ENCODE measurements at places on chromosomes 11 and 22.

DNA sequence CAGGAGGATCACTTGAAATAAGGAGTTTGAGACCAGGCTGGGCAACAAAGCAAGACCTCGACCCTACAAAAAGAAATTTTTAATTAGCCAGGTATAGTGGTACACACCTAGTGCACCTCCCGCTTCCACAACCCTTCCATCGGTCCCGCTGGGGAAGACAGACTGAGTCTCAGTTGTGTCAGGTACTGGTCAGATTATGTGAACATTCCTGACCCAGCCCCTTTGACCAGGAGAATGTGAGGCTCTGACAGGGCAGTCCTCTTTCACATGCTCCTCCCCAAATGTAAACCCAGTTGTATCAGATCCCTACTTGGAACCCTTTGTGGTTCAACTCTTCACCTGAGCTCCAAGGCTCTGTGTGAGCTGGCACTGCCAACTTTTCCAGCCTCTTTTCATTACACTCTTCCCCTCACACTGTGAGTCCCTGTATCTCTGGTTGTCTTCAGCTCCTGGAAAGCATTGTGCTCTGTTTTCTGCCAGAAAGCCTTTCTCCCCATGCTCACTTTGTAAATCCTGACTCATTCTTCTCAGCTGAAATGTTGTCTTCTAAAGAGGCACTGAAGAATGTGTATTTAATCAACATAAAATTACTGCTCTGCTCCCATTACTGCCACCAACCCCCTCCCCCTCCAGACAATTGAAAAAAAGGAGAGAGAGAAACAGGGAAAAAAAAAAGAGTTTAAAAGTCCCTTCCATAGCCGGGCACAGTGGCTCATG, 2.1 kb upstream of the TTLL12 start:
- no peak for DNase-seq

DNA sequence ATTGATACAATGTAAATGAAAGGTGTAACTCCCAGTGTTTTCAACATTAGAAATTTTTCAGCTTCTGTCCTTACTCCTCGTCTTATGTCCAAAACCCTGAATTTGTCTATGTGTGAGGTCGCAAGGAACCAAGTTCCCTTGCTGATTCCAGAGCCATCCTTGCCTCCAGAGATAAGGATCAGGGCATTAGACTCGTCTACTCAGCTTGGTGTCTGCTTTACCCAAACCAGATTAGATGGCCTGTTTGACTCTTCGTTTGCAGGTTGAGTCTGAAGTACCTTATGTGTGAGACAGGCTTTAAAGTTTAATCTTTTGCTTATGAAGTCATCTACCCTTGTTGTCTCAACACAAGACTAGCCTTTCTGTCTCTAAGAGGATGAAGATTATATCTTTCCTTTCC, 55.6 kb downstream of the SPECC1L start:
- DNase-seq: no peak

DNA sequence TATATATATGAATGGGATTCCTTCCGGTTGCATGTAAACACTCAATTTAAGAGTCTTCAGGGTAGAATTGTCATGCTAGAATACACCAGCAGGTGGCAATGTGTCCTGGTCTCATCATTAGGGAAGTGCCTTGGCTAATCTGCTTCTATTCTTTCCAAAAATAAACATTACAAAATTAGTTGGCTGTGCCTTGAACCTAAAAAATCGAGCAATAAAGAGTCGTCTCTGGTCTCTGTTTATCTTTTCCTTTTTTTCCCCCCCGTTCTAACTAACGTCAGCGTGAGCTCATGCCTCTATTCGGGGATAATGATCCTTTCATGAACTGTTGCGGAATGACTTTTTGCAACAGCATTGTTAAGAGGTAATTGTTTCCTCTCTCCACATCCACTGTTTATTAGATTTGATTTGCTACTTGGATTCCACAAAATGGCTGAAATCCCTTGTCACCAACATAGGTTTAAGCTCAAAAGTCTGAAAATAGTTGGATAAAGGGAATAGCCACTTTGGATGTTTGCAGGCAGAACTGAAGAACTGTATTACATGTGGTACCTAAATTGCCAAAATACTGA, 1.2 kb upstream of the ARHGEF12 start:
- DNase-seq: no peak

GRCh38 chr22:23970816-23971486, 3.3 kb downstream of the DDT start:
- DNase-seq: no peak

DNA sequence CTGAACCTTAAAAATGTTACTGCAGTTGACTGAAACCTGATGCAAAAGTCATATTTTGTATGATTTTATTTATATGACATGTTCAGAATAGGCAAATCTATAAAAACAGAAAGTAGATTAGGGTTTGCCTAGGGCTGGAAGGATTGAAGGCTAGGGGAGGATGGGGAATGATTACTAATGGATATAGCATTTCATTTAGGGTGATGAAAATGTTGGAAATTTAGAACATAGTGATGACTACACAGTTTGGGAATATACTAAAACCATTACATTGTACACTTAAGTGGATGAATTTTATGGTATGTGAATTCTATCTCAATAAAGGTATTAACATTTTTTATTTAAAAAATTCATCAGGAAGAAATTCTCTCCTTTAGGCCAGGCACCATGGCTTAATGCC, 22.9 kb upstream of the PAFAH1B2 start:
- DNase-seq: no peak

DNA sequence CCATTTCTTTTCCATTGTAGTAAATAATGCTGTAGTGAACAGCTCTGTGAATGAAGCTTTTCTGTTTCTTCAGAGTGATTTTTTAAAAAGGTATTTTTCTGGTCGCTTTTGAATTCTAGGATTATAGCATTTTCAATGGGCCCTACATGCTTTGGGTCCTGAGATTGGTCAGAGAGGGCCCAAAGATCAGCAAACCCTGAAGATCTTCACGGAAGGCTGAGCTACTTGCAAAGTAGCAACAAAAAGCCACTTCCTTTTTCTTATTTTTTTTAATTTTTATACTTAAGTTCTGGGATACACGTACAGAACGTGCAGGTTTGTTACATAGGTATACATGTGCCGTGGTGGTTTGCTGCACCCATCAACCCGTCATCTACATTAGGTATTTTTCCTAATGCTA, 200.5 kb downstream of the FAT3 start:
- DNase-seq: no peak

DNA sequence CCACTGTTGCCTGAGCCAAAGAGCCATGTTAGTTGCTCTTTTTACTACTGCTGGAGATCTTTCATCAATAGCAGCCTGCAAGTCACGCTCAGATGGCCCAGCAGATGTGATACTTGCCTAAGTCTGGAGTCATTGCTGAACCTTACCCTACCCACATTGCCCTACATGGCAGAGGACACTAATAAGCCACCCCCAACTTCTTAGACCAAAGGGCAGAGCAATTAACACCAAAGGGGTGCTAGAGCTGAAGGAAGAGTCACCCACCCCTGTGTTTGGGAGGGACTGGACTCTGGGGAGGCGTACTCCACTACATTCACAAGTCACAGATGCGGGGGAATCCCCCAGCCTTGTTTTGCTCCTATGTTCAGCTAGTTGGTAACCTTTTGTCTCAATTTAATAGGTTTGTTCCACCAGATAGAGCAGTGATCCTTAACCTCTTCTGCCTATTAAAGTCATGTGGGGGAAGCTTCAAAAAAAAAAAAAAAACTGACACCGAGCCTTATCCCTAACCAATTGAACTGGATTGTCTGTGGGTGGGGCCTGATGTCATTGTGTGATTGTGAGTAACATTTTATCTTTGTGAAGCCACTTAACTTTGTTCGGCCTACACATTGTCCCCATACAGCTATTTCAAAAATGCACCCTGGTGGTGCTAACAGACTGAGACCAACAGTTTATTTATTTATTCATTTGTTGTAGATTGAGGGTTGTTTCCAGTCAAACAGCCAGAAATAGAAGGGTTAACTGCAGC, 13.1 kb downstream of the ADM start:
- DNase-seq: no peak

GRCh38 chr11:103940551-103940950, 95.9 kb upstream of the DDI1 start:
- no peak for DNase-seq

DNA sequence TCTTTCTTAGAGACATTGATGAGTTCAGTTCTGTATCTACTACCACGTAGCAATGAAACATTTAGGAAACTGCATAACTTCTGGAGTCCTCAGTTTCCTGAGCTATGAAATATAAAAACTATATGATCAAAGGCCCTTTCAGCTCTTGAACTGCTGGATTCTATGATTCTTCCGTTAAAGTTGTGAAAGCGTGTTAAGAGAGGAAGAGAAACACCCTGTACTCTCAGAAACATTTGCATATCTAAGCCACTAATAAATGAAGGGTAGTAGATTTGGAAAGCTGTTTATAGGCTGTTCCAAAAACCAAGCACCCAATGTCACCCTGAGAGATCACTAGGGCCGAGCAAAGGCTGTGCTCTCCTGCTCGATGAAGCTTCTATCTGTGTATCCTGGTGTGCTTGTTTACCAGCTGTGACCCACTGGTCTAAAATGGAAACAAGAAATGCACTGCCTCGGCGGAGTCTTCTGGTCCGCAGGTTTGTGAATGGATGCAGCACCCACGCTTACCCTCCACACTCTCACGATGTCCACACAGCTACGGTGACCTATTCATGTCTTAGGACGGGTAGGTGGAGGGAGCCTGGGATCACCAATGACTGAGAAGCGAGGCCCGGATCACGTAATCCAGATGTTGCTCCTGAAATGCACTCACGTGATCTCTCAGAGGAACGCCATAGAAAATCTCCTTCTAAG, 325.8 kb downstream of the OPCML start:
- no peak for DNase-seq

GRCh38 chr22:43440104-43440387, 28.2 kb downstream of the MPPED1 start:
- no peak for DNase-seq

GRCh38 chr11:95608093-95608492, 181.5 kb downstream of the FAM76B start:
- no peak for DNase-seq

DNA sequence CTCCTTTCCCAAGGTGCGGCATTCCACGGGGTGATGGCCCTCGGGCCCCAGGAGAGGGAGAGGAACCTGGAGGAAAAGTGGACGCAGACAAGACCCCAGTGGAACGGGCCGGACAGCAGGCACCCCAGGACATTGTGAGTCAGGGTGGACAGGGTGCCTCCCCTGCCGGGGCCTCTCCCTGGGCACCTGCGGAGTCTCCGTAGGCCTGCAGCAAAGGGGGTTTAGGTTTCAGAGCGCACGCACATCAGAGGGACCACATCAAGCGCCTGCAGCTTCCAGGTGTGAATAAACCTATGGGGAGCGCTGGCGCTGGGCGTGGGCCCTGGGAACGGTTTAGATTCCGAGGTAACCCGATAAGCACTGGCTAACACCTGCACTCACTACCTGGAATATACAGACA, 22.7 kb upstream of the FGF19 start:
- no peak for DNase-seq

- DNase-seq: no peak
Measured at GRCh38 chr11:66543263-66544107, 2.4 kb downstream of the ZDHHC24 start.

- no peak for DNase-seq
Measured at GRCh38 chr11:14079797-14080196, 117.3 kb downstream of the SPON1 start.

- no peak for DNase-seq
Measured at GRCh38 chr11:117911694-117912093, 17.5 kb downstream of the TMPRSS13 start.

DNA sequence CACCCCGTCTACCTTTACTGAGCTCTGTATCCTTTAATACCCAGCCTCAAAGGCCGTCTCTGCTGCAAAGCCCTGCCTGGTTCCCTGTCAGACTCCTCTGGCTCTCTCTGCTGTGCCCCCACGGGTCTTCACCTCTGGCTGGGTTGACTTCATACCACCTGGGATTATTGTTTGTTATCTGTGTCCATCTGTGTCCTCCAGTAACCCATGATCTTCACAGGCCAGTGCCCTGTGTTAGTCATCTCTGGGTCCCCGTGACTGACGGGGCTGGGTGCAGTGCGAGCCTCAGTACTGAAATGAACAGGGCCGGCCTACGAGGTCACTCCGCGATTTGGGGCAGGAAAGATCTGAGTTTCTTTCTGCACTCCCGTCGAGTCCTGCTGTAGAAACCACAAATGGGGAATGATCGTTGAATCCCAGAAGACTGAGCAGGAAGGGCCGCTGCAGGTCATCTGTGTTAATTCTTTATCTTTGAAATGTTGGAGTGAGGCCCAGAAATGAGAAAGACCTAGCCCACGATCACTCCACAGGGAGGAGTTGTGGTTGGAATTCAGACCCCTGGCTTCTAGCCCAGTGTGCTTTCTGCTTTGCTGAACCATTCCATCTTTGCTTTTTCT, 12.3 kb upstream of the TUB start:
- no peak for DNase-seq

- DNase-seq: no peak
Measured at GRCh38 chr11:44101098-44101497, 5.6 kb downstream of the EXT2 start.

GRCh38 chr11:42770444-42771065, 541.2 kb upstream of the API5 start:
- peak; percentile 8 for DNase-seq

GRCh38 chr11:19368726-19369375, 128.1 kb upstream of the E2F8 start:
- no peak for DNase-seq

DNA sequence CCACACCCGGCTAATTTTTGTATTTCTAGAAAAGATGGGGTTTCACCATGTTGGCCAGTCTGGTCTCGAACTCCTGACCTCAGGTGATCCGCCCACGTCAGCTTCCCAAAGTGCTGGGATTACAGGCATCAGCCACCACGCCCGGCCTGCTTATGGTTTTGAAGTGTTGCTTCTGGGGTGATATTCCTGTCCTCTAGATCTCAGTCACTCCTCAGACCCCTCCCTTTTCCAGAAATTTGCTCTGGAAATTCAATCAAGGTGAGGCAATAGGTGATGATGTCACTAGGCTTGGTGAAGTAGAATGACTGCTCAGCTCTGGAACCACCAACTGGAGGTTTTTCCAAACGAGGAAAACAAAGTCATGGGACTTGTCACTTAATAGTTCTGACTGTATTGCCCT, 36.6 kb upstream of the CREB3L1 start:
- DNase-seq: no peak

GRCh38 chr22:46674367-46674781, 54.2 kb downstream of the GRAMD4 start:
- no peak for DNase-seq

DNA sequence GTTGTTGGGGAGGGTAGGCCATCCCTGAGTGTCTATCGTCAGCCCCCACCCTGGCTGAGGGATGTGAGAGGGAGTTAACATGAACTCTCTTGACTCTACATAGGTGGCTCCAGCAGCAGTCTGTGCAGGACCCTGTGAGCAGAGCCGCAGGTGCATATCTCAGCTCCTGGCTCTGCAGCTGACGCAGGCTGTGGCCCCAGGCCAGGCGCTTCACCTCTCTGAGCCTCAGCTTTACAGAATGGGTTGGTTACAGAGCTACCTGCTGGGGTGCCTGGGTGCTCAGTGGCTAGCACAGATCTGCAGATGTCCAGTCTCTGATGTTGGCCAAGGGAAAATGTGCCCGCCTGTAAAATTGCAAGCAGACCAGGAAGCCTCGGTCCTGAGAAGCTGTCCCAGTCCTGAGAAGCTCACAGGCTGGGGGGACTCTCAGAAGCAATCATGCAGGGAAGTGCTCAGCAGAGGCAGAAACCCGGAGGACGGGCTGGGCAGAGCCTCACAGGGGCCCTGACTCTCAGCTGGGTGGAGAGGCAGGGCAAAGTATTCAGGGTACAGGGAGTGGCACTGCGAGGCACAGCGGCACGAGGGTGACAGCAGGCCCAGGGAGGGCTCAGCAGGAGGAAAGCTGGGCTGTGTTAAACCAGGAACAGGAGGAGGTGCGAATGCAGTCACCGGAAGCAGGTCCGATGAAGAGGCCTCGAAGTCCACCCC, 15.9 kb upstream of the LRP5 start:
- DNase-seq: no peak
